ENCODE measurements at places on chromosomes 6 and 20. TPM values are rescaled to one million over a fixed set of nuclear protein-coding genes. Genes with fewer than 3 reads are reported as not detected.

- DNase-seq: no peak
These were observed 377.6 kb upstream of the CITED2 start for GRCh38 chr6:139752086-139752485.

DNA sequence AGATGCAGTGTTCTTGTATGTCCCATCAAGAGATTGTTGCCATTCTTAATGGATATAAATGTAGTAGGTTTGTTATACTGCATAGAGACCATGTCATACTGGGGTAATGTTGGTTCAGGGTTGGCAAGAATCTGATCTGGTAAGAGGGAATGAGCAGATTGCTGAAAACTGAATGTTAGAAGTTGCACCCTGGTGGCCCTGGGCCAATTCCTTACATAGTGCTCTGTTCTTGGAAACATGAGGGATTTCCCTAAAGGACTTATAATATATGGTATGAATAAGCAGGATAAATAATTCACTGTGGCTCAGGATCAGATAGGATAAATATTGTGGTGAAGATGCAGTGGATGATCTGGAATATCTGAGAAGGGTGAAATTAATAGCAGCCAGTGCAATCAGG, 70.2 kb downstream of the ANKS1A start:
- no peak for DNase-seq

The SRMS gene
- total RNA-seq: not detected

The SLC35A1 gene
- total RNA-seq: 9.4 TPM
